ENCODE measurements at places on chromosomes 6 and 20. TPM values are rescaled to one million over a fixed set of nuclear protein-coding genes. Genes with fewer than 3 reads are reported as not detected.

The ADGB gene
- total RNA-seq: not detected

The VGLL2 gene
- not detected for total RNA-seq

The DTD1 gene
- total RNA-seq: 78.3 TPM

The MLIP gene
- total RNA-seq: not detected

The LTB gene
- total RNA-seq: not detected

The ADGRF1 gene
- not detected for total RNA-seq

Data from smooth muscle cell of the umbilical artery (primary cell).